ENCODE measurements at places on chromosomes 7 and 10.
A peak's percentile ranks its signal among the peaks of the same experiment; 100 is the strongest.

GRCh38 chr7:150368884-150369747, 494 bp downstream of the REPIN1 start:
- peak; percentile 33 for DNase-seq

DNA sequence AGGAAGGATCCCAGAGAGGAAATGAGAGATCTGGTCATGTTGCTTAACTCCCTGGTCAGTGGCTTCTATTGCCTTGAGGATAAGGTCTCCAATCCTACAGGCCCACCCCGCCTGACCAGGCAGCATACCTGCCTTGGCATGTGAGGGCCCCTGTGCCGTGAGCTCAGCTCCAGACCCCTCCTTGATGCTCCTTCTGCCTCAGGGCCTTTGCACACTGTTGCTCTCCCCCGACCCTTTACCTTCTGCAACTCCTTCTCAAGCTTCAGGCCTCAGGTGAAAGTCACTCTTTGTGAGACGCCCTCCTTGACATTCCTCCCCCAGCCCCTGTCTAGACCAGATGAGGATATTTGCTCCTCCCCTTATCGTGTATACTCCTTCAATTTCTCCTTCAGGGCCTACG, 62.8 kb downstream of the FAM241B start:
- DNase-seq, result no peak

- DNase-seq, result no peak
Measured at GRCh38 chr10:8133146-8133545, 78.7 kb downstream of the GATA3 start.

GRCh38 chr10:19200211-19200610, 151.6 kb downstream of the MALRD1 start:
- DNase-seq, result peak; percentile 3

GRCh38 chr7:128190051-128190647, 50.9 kb upstream of the LEP start:
- no peak for DNase-seq

GRCh38 chr10:132236161-132236560, 49.4 kb downstream of the DPYSL4 start:
- DNase-seq, result no peak

GRCh38 chr7:111312966-111313365, 222.0 kb downstream of the LRRN3 start:
- DNase-seq, result peak; percentile 15

DNA sequence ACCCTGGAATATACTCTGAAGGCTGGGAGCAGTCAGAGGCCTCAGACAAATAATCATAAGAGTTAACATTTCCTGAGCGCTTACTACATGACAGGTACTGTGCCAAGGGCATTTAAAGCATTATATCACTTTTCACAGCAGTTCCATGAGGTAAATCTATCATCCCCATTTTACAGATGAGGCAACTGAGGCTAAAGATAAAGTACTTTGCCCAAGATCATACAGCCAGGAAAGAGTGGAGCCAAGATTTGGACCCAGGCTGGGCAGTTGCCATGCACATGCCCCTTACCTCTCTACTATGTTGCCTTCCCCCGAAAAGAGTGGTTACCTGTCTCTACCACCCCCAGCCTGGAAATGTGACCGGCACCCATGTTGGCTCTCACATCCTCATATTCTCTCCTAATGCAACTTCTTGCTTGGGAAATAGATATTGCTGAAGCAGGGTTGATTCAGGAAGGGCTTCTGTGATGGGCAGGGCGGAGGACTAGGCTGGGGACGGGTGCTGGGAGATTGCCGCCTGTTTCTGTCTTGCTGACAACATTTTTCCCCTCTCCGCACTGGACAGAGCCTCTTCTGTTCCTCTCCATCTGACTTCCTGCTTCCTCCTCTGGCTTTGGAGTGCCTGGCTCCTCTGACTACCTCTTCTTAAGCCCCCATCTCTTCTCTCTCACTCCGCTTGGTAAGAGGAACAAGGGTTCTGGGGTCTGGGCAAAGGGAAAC, 13.8 kb downstream of the SMO start:
- no peak for DNase-seq

DNA sequence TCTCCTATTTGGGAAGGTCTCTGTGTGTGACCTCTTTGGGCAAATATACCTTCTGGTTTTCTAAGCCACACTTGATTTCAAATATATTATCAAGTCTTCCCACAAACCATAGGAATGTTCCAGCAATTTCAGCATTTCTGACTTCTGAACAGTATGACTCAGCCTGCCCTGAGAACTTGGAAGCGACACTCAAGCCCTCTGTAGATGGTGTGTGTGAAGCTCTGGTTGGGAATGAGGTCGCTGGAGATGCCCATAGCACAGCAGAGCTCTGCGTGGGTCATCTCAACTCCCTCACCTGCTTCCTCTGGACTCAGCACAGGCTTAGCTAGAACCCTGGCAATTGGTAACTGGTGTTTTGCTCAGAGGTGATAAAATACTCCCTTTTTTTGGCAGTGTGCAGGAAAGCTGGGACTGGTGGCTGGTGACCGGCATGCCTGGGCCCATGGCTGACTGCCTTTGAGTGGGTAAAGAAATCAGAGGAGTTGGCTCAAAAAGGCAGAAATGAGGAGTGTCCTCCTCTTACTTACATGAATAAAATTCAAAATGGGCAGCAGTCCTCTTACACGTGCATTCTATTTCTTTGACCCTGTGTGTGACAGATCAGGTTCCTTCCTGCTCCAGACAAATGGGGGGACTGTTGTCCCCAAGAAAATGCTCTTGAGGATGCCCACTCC, 87.5 kb upstream of the NRP1 start:
- peak; percentile 96 for DNase-seq

DNA sequence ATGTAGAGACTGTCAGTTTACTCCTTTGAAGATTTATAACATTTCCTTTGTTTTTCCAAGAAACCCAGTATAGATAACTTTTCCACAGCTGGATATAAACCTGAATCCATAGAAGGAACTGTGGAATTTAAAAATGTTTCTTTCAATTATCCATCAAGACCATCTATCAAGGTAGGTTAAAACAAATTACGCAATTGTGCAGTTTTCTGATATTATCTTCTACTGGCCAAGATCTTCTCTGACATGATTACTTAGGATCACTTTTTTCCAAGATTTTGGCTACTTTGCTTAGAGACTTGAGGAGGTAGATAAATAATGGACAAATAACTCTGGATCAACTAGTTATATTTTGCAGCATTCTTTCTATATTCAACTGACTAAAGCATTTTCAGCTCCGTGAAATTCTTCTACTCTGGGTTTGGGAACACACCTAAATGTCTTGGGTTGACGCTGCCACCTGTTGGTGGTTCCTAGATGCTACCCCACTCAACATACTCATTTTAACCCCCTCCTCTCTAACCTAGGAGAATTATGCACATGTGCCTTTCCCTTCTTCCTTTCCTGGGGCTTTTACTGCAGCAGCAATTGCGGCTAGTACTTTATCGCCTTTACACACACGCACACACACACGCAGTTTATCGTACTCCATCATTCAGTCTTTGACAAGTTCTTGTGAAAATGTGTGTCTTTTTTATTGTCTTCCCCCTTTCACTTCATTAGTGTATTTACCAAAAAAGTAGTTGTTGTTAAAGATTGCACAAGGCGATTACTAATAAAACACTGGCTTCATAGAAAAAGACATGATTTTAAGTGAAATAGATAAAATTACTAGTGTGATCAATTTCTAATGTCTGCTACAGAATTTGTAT, 32.7 kb downstream of the ABCB5 start:
- DNase-seq, result peak; percentile 10

GRCh38 chr10:29947701-29948060, 111.7 kb downstream of the JCAD start:
- DNase-seq, result peak; percentile 12

DNA sequence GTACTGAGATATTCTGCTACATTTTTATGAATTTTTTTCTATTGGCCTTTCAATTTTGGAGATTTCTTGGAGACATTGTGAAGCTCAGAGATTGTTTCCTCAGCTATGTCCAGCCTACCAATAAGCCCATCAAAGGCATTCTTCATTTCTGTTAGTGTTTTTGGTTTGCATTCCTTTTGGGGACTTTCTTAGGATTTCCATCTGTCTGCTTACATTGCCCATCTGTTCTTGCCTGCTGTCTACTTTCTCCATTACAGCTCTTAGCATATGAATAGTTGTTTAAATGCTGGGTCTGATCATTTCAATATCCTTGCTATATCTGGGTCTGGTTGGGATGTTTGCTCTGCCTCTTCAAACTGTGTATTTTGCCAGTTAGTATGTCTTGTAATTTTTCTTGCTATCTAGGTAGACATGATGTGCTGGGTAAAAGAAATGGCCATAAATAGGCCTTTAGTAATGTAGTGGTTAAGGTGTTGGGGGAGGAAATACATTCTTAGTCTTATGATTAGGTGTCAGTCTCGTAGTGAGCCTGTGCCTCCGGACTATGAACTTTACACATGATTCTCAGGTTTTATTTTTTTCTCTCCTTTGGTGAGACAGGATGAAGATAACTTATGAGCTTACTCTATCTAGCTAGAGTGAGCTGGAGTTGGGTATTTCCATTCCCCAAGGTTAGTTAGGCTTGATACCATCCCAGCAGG, 32.6 kb upstream of the NME8 start:
- no peak for DNase-seq

Measured in iris pigment epithelial cell (primary cell).